GM12891 (cell line): ENCODE measurements at places on chromosomes 6 and 20.

DNA sequence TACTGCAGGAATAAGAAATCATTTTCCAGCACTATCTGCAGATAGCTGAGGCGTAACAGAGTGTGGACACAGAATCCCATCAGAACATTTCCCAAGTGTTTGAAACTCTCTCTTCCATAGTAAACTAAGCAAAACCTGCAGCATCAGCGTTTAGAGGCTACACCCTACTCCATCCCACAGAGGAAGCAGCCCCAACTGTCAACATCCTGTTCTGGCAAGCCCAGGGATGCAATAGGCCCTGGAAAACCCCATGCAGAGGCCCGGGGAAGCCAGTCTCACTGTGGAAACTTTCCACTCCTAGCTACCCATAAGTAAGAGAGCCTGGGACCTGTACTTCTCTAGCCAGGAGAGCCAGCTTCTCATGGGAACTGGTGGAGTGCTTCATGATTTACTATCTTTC lies 129.4 kb downstream of the LY86 start:
- no peak for DNase-seq

DNA sequence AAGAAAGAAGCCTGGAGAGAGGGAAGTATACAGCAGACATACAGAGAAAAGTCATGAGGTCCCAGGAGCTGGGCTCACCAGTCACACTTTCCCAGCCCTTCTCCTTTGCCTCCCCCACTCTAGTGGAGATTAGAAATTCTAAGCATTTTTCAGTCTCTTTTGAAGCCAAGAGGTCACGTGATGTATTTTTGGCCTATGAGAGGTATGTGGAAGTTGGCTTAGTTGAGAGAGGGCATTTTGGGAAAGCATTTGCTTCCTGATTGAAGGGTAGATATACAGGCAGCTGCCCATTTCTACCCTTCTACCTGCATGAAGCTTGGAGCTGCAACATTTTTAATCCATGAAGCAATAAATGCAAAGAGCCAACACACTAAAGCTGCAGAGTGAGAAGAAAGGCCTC lies 106.0 kb upstream of the TNFAIP3 start:
- DNase-seq: no peak

- DNase-seq: no peak
Observed at GRCh38 chr6:169232507-169232931, 21.1 kb downstream of the THBS2 start.

DNA sequence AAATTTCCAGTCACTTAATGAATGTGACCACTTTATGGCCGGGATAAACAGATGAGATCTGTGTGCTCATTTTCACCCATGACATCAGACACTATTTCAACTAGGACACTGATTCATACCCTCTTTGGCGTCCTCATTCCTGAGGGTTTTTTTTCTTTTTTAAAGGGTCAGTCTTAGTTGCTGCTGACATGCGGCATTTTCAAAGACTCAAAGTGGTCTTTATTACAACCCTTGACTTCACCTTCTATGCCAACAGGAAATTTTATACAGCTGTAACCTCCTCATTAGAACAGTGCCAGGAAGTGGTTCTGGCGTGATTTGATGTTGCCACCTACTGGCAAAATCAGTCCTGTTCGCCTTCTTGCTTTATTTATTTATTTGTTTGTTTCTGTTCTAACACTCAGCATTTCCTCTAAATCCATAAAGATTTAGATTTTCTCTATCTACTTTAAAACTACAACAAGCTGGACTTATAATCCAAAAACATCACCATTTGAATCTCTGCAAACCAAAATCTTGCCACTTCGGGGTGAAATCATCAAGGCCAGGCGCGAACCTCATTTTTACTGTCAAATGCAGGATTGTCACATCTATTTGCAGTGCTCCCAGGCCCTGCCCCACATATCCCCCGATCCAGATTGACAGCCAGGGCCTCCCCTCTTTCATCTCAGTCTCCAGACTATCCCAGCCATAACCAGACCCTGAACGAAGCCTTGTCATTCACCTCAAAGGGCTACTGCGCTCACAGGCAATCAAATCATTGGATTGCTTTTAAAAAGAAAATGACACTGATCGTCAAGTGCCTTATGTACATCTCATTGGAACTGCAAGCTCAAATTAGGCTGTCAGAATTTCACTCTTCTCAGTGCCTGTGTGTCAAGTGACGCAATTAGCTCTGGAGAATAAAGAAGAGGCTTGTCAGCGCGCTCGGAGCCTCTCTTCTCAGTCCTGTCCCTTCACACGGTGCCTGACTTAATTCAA lies 77.5 kb downstream of the C6orf118 start:
- no peak for DNase-seq

DNA sequence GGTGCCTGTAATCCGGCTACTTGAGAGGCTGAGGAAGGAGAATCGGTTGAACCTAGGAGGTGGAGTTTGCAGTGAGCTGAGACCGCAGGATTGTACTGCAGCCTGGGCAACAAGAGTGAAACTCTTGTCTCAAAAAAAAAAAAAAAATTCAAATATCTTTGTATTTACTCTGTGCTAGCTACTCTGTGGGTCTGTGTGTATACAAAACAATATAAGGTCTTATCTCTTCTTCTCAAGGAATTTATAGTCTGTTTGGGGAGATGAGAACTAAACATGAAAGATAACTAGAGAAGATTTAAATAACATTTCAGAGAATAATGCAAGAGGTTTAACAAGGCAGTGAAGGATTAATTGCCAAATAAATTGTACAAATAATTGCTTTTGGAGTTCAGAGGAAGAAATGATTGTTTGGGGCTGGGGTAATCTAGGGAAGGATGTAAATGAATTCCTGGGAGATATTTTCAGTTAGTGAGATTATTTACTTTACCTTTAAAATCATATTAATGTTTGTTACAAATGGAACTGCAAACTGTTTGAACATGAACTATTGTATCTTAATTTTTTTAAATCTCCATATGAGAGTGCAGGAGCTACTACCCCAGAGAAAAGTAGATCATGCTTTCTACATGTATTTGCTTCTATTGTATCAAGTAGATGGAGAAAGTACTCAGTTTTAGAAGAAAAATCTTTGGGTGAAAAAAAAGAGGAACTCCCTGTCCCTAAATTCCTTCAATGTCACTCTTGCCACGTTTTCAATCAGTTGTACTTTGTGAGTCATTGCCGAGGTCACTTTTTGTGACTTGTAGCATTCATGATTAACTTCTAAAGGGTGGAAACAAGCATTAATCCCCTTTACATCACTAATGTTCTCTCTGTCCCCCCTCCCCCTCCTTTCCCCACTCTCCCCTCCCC lies 39.0 kb downstream of the NCOA3 start:
- no peak for DNase-seq

DNA sequence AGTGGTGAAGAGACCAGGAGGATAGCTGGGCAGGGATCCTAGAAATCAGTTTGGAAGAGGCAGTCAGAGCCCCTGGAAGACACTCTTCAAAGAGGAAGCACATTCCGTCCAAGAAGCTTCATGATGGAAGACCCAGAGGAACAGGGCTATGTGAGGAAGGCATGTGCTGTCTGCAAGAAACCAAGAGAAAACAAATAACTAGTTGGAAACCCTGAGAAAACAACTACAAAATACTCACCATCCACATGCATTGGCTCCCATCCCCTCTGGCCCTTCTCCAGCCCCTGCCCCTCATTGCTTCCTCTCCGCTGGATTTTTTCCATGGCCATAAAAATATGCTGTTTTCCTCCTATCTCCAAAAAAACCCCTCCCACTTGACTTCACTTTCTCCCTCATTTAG lies 40.9 kb upstream of the SMOC2 start:
- DNase-seq: no peak

- DNase-seq: no peak
Observed at GRCh38 chr20:34989670-34990069, 34.0 kb downstream of the MYH7B start.

DNA sequence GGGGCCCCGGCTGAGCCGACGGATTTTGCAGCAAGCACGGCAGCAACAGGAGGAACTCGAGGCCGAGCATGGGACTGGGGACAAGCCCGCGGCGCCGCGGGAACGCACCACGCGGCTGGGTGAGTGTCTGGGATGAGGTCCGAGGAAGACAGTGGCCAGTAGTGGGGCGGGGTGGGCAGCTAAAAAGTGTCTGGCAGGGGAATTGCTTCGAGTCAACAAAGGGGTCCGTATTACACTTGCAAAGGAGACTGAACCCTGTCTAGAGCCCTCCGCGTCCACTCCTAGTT lies 356 bp downstream of the BYSL start:
- DNase-seq: no peak

DNA sequence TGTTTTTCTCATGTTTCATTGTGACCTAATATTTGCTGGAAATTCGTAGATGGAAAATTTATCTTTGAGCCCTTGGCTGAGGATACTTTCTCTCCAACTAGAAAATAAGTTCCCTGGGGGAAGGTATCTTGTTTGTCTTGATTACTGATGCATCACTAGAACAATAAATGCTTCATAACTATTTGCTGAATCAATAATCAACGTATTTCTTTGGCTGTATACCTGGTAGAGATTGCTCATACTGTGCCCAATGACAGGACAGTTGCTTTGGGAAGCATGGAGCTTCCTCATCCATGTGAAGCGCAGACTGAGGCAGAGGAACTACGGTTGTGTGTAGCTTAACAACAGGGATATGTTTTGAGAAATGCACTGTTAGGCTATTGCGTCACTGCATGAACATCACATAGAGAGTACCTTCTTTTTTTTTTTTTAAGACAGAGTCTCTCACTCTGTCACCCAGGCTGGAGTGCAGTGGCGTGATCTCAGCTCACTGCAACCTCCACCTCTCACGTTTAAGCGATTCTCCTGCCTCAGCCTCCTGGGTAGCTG lies 34.2 kb upstream of the RPN2 start:
- DNase-seq: no peak

- no peak for DNase-seq
Observed at GRCh38 chr6:75275067-75275466, 9.5 kb downstream of the TMEM30A start.

DNA sequence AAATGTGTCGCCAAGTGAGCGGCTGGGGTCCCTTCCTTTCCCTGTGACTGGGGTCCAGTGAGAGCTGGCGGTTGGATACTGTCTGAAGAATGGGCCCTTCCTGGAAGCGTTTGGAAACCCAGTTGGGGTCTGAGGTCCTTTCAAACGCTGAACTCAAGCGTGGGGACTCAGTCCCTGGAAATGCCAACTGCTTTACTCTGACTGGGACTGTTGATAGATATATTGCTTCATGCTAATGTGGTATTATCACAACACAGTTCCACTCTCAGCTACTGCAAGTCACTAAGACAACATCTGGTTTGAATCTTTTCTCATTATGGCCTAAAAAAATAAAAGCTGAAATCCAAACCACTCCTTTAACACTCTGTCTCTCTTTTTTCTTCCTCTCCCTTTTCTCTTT lies 23.7 kb upstream of the PSMF1 start:
- no peak for DNase-seq
